Suprapubic skin (tissue), 4 donors: ENCODE measurements at places on chromosomes 3 and 15. TPM values are rescaled to one million over a fixed set of nuclear protein-coding genes. Genes with fewer than 3 reads are reported as not detected.

Gene CHRNB4
- total RNA-seq: not detected

Gene ROPN1
- 1.8 TPM for total RNA-seq

Gene C3orf85
- not detected for total RNA-seq

Gene OR5K2
- not detected for total RNA-seq

Gene KLHL40
- total RNA-seq: not detected
